ENCODE measurements at places on chromosomes 1 and 21.
A peak's percentile ranks its signal among the peaks of the same experiment; 100 is the strongest.

DNA sequence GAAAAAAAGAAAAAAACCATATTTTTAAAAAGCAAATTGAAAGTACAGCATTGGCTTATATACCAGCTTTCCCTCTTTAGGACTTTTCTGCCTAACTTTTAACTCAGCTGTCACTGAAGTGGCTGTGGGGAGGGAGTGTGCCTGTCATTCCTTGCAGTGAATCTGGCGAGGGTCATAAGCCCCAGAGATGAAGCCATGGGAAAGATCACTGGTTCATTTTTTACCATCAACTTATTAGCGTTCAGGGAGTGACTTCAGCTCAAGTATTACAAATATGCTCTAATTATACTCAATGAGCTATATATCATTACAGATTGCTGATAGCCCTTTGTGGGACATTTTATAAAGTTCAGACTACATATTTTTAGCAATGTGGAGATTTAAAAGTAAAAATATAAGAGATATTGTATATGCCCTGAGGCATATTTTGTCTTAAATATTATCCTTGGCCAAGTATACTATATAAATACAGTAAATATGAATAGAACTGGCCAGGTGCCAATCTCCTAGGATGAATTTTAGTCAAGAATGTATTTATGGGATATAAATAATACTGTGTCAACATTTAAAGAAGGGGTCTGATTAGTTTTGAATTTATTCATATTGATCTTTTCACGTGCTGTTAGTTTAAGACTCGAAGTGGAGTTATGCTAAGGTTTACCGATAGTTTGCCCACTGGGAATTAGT lies 4.4 kb downstream of the TGFB2 start:
- DNase-seq = no peak

DNA sequence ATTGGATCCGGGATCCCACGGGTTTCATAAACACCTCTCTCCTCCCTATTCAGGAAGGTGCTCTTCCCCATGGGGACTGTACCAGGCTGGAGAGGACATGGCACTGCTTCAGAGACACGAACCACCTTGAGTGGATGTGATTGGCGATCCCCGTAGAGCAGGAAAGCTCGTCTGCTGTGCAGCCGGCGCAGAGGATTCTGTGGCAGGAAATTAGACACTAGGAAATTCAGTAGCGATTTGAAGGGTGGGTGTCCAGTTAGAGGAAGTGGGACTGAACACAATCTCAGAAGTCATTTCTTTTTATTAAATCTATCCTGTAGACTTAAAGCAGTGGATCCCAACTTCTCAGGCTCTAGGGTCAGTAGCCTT lies 767 bp downstream of the PDIK1L start:
- no peak for DNase-seq

DNA sequence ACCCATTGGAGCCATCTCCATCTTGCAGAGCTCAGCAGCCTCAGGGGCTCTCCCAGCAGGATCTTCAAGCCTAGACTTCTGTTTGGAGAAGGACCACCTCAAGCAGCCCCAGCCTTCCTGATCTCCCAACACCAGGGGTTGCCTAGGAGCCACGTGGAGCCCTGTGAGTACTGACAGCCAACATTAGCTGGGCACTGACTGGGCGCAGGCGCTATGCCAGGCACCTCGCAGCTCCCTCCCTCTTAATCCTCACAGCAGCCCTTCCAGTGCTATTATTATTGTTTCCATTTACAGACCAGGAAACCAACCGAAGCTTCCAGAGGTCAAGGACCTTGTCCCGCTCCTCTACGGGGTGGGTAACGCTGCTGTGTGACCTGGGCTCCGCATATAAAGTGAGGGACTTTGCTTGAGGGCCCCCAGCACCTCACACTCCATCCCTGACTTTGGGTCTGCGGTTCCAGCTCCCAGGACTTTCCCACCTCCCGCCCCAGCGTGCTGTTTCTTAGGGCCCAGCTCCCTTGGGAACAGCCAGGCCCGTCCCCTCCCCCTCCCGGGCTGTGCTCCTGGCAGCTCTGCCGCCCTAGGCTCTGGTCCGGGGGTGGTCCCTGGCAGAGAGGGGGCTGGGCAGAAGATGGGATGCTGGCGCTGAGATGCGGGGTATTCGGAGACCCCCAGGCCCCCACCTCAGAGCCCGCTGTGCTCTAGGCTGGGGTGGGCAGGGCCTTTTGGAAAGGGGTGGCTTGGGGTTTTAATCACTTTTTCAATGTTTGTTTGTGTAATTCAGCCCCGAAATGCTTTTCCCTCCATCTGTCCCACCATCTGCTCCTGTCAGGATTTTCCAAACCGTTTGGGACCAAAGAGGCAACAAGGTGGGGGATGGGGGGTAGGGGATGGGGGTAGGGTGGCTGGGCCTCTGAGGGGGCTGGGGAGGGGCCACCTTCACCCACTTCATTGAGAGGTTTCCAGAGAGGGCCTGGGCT lies 4.1 kb upstream of the HPCA start:
- no peak for DNase-seq

DNA sequence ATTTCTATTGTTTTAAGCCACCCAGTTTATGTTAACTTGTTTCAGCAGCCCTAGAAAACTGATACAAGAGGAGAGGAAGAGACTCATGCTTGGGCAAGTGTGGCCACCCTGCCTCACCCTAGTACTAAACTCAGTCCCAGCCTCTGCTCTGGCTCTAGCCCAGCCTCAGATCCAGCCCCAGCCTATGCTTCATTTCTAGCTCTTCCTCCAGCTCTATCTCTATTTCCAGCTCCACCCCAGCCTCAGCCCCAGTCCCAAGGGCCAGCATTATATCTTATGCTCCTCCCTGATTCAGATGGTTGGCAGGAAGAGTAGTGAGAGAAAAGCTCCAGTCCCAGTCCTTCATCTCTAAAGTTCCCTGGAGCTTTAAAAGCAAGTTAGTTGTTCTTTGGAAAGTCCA lies 535.5 kb downstream of the PTPRC start:
- no peak for DNase-seq

- DNase-seq = no peak
Observed at GRCh38 chr1:239185245-239185619, 201.1 kb upstream of the CHRM3 start.

DNA sequence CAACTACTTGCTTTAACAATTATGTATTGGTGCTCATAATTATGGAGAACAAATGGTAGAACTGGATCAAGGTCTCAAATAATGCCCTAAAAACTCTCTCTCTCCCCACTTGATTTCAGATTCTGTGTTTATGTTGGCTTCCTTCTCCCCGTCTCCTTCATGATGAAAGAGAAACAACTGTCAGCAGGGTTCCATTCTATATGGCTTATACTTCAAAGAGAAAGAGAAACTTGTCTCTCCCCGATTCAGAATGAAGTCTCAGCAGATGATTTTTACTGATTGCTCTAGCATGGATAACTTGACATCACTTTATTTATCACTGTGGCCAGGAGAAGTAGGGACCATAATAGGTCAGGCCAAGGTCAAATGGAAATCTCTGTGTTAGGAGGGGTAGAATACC lies 575.6 kb downstream of the AGBL4 start:
- no peak for DNase-seq

DNA sequence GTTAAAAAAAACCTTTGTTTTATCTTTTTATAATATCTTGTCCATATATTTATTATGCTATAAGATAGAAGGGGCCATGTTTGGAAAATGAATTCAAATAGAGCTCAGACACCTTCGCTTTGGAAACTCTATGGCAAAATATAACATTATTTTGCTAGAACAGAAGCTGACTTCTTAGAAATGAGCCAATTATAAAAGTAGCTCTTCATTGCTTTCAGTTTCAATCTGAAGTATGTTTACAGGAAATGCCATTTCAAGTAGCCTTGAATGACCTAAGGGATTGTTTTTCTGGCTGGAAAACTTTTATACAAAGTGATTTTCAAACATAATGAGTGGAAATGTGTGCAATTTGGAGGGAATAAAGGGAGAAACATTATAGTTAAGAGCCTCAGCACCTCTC lies 37.8 kb upstream of the GBP5 start:
- no peak for DNase-seq

DNA sequence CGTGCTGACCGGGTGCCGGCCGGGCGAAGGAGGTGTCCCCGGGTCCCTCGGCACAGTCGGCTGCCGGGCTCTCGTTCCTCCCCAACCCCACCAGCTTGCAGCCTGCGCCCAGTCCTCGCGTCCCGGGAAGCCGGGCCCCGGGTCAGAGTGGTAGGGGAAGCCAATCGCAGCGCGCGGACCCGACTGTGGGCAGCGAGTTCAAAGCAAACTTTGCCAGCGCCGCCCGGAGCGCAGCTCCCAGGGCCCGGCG lies 328 bp downstream of the MYCL start:
- no peak for DNase-seq

DNA sequence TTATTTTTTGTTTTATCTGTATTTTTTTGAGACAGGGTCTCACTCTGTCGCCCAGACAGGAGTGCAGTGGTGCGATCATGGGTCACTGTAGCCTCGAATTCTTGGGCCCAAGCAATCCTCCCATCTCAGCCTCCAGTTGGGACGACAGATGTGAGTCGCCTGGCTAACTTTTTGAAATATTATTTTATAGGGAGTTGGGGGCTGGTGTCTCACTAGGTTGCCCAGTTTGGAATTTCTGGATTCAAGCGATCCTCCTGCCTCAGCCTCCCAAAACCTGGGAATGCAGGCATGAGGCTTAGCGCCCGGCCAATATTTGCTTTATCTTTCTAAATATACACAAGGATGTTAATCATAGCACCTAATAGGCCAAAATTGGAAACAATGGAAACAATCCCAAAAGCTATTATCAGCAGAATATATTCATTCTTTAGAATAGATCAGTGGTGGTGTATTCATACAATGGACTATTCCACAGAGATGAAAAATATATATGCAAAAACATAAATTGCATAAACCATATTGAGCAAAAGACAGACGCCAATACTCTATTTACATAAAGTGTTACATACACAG lies 55.9 kb downstream of the DAP3 start:
- no peak for DNase-seq

DNA sequence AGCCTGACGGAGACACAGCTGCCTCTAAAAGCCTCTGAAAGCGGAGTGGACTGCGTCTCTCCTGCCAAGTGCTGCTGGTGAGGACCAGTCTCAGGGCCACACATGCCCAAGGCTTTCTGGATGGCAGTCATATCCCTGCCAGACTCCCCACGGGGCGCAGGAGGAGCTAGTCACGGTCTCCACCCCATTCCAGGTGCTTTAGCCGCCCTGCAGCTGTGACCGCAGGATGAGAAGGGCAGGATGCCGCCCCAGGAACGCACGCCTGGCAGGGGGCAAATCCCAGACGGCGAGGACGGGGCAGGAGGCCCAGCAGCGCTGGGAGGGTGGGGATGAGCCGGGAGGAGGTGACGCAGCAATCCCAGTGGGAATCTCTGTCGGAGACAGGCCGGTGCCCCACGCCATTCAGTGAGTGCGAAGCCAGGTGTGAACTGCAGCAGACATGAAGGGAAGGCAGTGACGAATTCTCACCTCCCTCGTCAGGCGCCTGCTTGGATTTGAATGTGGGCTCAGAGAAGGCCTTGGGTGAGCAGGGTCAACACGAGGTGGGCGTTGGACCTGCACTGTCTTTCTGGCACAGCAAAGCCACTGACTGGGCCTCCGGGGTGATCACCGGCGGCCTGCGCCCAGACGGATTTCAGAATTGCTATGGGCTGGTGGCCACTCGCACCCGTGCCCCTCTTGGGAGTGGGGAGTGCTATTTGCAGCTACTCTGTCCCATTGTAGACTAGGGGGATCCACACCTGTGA lies 38.5 kb upstream of the SLC19A1 start:
- no peak for DNase-seq

DNA sequence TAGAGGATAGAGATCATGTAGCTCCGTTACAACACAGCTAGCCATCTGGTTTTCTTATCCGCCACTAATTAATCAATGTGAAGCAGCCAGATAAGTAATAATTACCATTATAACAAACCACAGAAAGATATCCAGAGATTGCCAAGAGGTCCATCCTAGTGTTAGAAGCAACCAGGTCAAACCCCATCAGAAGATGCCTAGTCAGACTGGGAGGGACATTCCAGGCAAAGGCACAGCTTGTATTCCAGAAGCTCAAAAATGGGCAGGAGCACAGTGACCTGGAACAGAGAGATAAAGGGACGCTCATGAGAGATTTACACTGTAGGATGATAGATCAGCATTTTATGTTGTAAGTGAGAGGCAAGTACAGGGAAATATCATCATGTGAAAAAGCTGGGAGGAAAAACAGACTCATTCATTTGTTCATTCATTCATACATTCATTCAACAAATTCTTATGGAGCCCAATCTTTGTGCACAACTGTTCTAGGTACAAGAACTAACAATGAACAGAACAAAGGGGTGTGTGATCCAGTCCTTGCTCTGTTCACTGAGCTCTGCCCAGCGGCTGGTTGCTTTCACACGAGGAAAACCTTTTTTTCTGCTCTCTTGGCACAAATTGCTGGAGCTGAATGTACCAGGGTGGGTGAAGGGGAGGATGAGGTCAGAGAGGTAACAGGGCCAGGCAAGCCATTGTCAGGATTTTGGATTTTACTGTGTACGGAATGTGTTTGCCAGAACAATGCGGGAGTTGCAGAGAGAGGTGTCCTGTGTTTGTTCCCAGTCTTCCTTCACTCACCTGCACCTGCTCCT lies 240.8 kb upstream of the FGGY start:
- no peak for DNase-seq

DNA sequence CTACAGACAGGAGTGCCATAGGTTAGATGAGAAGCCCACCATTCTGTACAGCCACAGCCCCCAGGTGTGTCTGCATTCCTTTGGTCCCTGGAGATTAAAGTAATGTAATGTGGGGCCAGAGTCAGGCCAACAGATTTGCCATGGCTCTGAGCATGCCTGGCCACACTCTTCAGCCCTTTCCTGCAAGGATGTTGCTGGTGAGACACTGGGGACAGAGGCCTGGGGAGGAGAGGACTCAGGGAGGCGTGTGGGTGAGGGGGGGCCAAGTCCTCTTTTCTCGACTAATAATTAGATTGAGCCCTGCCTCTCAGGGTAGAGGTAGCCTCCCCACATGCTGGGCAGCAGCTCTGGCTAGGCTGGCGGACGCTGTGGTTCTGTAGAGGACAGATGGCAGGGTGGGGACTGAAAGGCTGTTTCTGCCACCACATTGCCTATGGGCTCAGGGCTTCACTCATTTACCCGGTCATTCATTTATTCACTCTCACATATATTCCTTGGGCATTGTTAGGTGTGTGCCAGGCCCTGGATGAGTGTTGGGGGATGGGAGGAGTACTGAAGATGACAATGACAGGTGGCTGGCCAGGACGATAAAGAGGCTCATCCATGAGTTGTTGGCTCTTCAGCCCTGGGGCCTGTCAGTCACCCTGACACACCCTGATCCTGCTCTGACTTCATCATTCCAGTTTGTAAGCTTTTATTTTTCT lies 7.1 kb upstream of the PRCC start:
- no peak for DNase-seq

- peak; percentile 5 for DNase-seq
Observed at GRCh38 chr1:106344494-106344893, 712.0 kb upstream of the PRMT6 start.

GRCh38 chr21:15706696-15707095 lies 23.1 kb upstream of the USP25 start:
- peak; percentile 100 for DNase-seq

GRCh38 chr1:156813750-156814570 lies 2.7 kb downstream of the SH2D2A start:
- peak; percentile 28 for DNase-seq

GRCh38 chr1:87950369-87950768 lies 621.7 kb downstream of the LMO4 start:
- DNase-seq = no peak
